NCI-H1092 treated with DMSO at 0.1 percent for 48 hours (cell line): ENCODE measurements at places on chromosomes 13 and 19.

- no peak for DNase-seq
Measured at GRCh38 chr13:30870049-30870884, 35.8 kb upstream of the MEDAG start.

- no peak for DNase-seq
Measured at GRCh38 chr19:55550321-55550650, 4.9 kb upstream of the SBK3 start.

DNA sequence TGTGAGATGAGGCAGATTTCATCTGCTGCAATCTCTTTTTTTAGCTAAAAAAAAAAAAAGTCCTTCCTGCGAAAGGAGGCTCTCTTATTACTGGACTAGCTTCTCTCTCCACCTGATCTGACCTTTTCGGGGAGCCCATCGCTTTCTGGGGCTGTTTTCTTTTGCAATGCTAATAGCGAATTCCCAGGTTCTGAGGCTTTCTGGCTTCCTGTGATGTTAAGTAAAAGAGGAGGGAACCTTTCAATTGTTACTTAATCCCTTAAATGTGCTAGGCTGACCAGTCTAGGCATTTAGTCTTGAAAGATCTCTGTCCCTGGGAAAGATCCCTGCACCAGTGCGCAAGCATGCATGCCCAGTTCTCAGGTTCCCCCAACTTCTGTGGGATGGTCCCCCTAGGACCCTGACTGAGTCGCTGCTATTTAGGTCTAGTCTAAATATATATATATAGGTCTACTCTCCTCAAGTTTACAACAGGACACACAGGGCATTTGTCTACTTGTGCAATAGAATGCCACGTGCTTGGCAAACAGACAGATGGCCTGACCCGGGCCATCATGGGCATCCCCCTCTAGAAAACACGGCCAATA, 224.7 kb downstream of the ZNF536 start:
- DNase-seq: no peak

DNA sequence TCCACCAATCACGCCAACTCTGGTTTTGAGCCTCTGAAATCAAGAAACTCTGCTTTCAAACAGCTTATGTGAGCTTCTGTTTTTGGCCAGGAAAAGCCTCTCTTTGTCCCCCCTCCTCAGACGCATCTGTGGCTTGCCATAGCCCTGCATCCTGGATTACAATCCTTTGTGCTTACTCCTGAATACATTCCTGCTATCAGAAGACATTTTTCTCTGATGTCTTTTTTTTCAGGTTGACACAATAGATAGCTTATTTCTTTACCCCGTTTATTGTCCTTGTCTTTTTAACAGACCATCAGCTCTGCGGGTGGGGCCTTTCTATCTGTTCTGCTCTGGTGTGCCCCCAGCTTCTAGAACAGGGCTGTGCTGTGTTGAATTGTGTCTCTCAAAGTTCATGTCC, 11.0 kb downstream of the PNMA8B start:
- DNase-seq: no peak

DNA sequence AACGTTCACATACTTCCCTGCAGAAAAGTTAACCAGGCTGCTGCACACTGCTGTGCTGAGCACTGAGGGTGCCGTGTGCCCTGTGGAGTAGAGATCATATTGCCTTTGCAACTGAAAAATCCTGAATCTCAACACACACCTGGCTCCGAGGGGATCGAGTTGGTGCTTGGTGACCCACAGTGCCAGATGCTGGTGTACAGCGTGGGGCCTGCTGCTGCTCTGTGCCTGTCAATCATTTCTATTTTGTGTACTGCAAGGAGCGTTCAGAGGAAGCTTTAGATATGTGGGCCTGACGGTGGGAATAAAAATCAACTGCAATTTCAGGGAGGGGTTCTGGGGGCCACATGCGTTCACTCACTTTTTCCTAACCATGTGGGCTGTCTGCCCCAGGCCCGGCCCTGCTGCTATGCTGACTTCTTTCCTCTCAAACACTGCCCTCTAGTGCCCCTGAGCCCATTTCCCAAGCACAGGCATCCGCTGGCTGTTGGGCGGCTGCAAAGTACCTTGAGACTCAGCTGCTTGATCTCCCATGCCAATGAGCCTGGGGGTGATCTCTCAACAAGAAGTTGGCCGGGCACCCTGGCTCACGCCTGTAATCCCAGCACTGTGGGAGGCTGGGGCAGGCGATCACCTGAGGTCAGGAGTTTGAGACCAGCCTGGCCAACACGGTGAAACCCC, 9.7 kb upstream of the LENG8 start:
- no peak for DNase-seq

GRCh38 chr13:112685896-112686295, 3.9 kb upstream of the ATP11A start:
- no peak for DNase-seq

- no peak for DNase-seq
Measured at GRCh38 chr13:102978168-102978567, 88.0 kb downstream of the SLC10A2 start.

DNA sequence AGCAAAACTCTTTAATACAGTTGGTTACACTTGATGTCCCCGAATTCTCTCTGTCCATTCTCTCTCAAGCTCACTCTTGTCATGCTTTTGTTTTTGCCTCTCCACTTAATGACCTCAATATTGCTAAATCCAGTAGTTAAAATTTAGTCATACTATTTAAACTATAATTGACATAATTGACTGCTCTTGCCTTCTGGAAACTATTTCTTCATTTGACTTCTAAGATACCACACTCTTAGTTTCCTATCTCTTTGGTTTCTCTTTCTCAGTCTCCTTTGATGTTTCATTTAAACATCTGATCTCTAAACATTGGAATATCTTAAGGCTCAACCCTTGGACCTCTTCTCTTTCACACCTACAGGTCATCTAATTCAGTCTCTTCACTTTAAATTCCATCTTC, 211.3 kb downstream of the COG6 start:
- no peak for DNase-seq

DNA sequence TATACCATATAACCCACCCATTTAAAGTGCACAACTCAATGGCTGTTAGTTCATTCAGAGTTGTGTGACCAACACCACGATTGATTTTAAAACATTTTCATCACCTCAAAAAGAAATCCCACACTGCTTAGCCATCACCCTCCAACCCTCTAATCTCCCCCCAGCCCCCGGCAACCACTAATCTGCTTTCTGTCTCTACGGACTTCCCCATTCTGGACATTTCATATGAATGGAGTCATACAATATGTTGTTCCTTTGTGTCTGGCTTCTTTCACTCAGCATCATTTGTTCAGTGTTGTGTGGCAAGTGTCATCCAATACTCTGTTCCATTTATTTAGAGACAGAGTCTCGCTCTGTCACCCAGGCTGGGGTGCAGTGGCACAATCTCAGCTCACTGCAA, 4.0 kb upstream of the PNMA8B start:
- DNase-seq: no peak

GRCh38 chr13:39401756-39402155, 201.2 kb downstream of the LHFPL6 start:
- no peak for DNase-seq

GRCh38 chr13:38844581-38844980, 146.1 kb downstream of the STOML3 start:
- DNase-seq: no peak

DNA sequence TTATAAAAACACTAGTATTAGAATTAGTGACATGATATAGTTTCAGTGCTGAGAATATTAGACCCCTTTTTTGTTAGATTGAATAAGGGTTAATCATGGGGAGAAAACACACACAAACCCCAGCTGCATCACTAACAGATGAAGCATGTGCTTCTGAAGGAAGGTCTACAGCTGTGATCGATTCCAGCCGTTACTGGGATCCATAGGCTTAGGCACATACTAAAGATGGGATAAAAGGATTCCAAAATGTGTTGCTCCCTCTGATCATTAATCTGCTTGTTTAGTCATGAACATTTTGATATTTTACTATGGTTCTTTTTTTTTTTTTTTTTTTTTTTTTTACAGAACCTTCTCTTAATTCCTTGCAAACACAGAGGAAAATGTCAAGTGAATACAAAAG, 1591.3 kb downstream of the EFNB2 start:
- no peak for DNase-seq

GRCh38 chr13:91132786-91133185, 214.7 kb upstream of the MIR17HG start:
- no peak for DNase-seq

DNA sequence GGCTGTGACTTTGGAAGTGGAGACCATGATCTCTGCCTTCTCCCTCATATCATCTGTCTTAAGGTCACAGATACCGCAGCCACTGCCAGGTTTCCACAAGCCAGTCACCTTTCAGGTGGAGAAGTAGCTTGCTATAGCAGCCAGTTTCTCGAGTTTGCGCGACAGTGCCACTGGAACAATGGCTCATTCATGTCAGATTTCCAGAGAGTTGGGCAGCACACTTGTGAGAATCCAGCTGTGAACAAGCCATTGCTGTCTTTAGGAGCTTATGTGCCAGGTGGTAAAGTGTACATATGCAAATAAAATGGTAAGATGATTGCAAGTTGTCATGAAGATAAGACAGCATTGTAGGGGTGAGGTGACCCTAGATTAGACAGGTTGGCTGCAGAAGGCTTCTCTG, 22.3 kb downstream of the GARRE1 start:
- DNase-seq: no peak

DNA sequence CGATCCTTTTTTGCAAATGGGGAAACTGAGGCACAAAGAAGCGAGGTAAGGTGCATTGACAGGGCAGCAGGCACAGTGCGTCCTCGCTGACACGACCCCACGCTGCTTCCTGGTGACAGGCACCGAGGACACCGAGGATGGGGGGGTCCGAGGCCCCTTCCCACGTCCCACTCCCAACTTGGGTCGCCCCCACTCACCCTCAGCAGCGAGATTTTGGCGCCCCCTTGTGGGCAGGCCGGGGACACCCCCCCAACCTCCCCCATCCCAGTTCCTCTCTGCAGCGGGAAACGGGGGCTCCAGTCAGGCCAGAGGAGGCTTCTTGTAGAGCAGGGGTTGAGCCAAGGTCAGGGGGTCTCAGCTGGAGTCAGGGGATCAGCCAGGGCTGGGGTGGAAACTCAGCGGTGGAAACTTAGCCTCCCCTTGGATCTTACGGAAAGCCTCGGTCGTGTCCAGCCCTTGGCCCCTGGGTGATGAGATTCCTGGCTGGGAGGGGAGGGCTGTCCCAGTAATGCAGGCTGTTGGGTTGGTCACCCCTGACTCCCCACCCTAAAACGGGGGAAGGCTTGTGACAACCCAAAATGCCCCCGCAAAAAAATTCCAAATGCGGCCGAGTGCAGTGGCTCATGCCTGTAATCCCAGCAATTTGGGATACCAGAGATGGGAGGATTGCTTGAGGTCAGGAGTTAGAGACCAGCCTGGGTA, 8.2 kb downstream of the SMIM24 start:
- no peak for DNase-seq

DNA sequence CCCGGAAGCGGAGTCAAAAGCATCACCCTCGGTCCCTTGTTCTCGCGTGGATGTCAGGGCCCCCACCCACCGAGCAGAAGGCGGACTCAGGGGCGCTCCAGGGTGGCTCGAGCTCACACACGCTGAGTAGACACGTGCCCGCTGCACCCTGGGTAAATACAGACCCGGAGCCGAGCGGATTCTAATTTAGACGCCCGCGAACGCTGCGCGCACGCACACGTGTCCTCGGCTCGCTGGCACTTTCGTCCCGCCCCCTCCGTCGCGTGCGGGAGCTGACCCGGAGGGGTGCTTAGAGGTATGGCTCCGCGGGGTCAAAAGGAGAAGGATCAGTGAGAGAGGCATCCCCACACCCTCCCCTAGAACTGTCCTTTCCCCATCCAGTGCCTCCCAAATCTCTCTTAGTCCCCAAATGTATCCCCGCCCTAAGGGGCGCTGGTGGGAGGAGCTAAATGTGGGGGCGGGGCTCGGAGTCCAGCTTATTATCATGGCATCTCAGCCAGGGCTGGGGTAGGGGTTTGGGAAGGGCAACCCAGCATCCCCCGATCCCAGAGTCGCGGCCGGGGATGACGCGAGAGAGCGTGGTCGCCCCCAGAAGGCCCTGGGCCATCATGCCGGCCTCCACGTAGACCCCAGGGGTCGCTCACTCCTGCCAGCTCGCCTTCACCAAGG, 451 bp upstream of the ICAM5 start:
- DNase-seq: peak; percentile 33

GRCh38 chr19:7789447-7789846, 26.4 kb downstream of the CLEC4M start:
- DNase-seq: no peak

GRCh38 chr13:88000787-88001186, 329.6 kb downstream of the SLITRK5 start:
- no peak for DNase-seq

DNA sequence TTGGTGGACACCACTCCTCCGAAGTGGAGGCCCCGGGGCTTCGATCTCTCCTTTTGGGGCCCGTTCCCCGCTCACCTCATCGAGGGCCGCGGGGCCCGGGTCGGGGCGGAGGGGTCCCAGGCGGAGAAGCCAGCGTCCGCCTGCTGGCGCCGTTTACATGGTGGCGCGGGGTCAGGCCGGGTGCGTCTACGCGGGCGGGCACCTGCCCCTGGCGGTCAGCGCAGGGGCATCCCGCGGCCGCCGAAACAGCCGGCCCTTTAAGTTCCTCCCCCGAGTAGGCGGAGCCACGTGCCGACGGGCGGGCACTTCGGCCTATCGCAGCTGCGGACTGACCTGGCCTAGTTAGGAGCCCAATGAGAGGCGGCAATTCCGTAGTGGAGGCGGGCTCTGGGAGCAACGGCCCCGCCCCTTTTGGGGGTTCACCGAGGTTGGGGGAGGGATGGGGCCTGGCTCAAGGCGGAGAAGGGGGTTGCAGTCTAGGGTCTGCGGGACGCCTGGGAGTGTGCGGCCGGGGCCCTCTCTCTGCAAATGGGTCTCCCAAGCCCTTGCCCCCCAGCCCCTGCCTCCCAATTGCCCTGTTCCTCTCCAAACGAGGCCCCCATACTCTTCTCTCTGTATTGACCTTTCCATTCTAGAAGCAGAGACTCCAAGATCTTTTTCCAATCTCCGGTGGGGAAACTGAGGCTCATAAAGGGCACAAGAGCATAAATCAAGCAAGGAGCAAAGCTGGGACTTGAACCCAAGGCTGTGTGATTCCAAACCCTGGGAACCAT, at the start of gene ABHD8:
ABHD8 (minus strand) TSS at position 259 of the 773 bp plus-strand sequence. CDS start 1,809 bp downstream, outside the sequence.
- DNase-seq: peak; percentile 93

DNA sequence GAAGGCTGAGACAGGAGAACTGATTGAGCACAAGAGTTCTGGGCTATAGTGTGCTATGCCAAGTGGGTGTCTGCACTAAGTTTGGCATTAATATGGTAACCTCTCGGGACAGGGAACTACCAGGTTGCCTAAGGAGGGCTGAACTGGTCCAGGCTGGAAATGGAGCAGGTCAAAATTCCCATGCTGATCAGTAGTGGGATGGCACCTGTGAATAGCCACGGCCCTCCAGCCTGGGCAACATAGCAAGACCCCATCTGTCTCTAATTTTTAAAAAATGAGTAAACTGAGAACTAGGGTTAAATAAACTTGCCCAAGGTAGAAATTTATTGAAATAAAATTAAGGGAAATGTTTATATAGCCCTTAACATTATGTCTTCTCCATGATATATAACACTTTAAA, 17.0 kb upstream of the INTS6 start:
- DNase-seq: no peak

GRCh38 chr13:40979232-40979631, 39.9 kb downstream of the ELF1 start:
- no peak for DNase-seq
